ENCODE measurements at places on chromosomes 16 and 17.
A peak's percentile ranks its signal among the peaks of the same experiment; 100 is the strongest.

DNA sequence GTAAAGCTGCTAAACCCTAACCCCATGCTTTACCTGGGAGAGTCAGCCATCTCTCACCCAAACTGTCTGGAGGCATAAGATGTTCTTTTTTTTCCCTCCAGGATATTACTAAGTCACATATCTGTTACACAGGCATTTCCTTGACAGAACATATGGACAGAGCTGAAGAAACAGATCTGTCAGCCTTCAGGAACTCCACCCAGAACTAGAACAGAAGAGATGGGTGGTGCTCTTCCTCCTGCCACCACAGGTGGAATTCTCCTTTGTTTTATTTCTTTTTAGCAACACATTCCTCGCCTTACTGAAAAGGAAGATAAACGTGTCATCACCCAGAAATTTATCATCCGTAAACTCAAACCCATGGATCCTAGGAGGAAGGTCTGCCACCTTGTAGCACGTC lies 8.8 kb downstream of the MYCBPAP start:
- no peak for DNase-seq

GRCh38 chr17:8150194-8151119 lies 1.7 kb downstream of the PER1 start:
- no peak for DNase-seq

DNA sequence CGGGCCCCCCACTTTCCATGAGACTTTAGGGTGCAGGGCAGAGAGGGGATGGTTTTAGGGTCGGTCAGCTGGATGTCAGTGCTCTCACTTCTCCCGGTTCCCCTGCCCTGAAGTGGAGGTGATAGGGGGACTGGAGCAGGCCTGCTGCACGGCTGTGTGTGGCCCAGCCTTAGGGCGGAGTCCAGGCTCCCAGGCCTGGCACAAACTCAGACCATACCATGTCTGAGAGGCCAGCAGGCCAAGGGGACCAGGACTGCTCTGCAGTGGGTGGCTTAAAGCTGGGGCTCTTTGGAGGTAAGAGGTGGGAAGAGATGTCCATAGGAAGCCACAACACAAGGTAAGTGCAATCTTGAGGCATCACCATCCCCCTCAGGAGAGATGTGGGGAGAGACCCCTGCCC lies 8.3 kb downstream of the TFAP4 start:
- DNase-seq, result no peak

DNA sequence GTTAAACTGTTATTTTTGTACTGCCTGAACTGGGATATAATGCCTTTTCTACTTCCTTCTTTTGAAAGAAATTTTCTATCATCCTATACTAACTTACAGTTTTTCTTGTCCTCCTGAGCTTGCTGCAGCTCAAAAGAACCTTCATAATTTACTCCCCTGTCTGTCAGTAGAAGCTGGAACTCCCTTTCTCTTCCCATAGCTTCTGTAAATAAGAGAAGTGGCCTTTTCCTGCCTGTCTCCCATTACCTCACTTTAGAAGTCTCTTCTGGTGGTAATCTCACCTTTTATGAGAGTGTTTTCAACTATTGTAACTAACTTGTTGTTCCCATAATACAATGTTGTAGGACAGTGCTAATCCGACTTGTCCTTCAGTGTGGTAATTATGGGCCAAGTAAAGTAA lies 246.7 kb upstream of the TBX2 start:
- DNase-seq, result no peak

DNA sequence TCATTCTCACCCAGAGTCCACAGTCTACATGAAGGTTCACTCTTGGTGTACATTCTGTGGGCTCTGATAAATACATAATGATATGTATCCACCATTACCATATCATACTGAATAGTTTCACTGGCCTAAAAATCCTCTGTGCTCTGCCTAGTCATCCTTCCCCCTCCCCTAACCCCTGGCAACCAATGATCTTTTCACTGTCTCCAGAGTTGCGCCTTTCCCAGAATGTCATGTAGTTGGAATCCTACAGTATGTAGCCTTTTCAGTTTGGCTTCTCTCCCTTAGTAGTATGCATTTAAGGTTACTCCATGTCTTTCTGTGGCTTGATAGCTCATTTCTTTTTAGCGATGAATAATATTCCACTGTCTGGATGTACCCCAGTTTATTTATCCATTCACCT lies 101.3 kb downstream of the NOG start:
- DNase-seq, result no peak

DNA sequence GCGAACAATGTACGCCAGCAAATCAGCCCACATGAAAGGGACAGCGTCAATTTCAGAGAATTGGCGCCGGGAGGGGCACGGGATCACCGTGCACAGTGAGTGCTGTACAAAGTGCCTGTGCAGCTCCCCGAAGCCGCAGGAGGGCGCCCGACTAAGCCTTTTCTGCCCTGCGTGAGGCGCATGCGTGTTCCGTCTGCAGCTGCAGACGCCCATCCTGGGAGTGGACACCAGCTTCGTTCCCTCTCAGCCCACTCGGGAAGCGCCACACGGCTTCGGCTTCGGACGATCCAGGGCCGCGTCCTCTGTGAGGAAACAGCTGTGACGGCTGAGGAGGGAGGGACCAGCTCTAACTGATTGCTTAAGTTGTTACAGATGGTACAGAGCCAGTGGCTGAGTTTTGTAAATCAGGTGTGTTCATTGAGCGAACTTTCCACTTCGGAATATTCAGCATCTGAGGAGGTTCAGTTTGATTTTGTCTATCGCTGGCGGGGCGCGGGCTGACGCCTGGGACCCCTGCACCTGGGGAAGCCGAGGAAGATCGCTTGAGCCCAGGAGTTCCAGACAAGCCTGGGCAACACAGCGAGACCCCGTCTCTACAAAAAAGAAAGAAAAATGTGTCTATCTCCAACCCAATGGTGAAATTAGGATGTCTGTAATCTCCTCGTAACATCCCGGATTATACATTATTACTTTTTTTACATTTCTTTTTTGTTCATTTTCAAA lies 15.4 kb upstream of the ZNF287 start:
- peak; percentile 47 for DNase-seq

- no peak for DNase-seq
These were observed 74.1 kb upstream of the NKD1 start for GRCh38 chr16:50474138-50474537.

DNA sequence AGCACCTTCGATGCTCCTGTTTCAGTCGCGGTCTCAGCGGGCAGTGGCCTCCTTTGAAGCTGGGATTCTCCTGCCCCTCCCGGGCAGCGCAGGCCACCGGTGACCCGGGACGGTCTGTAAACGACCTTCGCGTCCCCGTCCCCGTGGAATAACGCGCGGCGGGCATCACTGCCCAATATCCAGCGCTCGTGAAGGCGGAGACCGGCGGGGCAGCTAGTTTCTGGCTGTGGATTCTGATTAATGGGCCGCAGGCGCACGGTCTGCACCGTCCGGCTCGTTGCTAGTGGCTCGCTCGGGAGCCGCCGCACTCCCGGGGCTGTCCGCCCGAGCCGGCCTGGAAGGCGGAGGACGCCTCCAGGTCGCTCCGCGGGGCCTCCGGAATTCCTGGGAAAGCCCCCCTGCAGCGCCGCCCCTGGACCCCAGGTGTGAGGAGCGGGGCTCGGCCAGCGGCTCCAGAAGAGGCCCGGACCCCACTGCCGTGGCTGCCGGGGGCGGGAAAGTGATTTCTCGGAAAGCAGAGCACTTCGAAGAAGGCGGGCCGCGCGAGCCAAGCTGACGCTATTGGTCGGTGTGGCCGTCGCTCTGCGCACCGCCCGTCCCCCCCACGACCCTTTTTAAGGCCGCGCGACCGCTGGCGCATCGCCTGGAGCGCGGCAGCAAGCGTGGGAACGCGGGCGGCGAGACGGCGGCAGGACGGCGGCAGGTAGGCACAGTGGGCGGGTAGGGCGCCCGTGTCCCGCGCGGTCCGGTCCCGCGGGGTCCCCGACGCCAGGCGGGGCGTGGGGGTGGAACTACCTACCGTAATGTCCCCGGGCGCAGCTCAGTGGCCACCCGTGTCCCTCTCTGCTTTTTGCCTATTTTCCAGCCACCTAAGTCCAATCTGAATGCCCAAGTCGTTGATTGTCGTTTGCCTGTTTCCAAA lies at the start of gene IRF8:
IRF8 (plus strand) TSS at position 642 of the 922 bp plus-strand sequence. CDS start 3,854 bp downstream, outside the sequence.
- no peak for DNase-seq

DNA sequence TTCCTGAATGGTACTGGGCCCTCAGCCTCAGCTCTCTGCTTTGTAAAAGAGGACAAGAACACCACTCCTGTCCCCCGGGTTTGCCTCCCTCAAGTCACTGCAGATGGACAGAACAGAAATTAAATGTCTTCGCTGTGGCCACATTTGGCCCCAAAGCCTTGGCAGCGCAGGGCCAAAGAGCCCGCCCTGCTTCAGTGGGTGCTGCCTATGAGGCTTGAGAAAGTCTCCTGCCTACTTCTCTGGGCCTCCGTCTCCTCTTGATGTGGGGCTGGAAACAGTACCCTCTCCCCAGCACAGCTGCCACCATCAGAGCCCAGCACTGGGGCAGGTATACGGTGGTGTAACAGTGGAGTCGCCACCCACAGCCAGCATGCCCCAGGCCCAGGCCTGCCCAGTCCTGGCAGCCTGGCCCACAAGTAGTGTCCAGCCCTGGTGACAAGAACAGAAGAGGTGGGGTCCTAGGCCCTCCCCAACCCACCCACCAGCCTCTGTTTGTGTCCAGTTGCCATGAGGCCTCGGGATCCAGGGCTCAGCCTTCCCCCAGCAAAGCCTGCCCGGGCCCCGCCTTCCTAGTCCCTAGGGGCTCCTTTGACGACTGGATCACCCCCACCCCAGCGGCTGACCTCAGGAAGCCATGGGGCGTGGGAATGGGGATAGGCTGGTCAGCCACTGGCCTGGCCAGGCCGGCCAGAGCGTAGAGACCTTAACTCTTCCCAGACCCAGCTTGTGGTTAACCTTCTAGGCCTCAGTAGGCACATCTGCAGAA lies 3.9 kb upstream of the TPPP3 start:
- DNase-seq, result no peak
